ENCODE measurements at places on chromosomes 7 and 10. TPM values are rescaled to one million over a fixed set of nuclear protein-coding genes. Genes with fewer than 3 reads are reported as not detected.

Gene SLC18A3
- total RNA-seq, result not detected

Gene VWDE
- 0.25 TPM for total RNA-seq

Gene HUS1
- total RNA-seq, result 48.9 TPM

Gene TMEM184A
- 0.15 TPM for total RNA-seq

Gene DLG5
- 1.0 TPM for total RNA-seq

Gene TOMM7
- 255 TPM for total RNA-seq

DNA sequence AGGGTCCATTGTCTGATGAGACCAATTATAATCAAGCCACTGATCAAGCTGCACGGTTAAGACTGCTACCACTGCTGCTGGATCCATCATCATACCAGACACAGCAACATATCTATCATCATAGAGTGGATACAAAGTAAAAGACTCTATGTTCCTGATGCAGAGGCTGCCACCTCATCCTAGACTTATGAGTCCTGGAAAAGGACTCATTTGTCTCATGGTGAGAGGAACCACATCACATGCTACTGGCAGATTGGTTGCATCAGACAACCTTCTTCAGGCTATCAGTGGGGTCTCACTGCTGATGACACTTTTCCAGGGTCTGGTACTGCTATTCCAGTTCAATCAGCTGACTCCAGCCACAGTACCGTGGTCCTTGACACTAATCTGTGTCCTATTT lies 79.0 kb downstream of the ABI1 start:
- DNase-seq, result no peak

- DNase-seq, result no peak
These were observed 319.4 kb upstream of the GALNT17 start for GRCh38 chr7:70812511-70812910.

GRCh38 chr7:138515001-138515528 lies 55.0 kb downstream of the TRIM24 start:
- no peak for DNase-seq

GRCh38 chr7:15015545-15016314 lies 113.2 kb upstream of the DGKB start:
- DNase-seq, result no peak

- DNase-seq, result no peak
These were observed 361.7 kb downstream of the AUTS2 start for GRCh38 chr7:69959789-69960499.
